ENCODE measurements at places on chromosomes 11 and 22.

DNA sequence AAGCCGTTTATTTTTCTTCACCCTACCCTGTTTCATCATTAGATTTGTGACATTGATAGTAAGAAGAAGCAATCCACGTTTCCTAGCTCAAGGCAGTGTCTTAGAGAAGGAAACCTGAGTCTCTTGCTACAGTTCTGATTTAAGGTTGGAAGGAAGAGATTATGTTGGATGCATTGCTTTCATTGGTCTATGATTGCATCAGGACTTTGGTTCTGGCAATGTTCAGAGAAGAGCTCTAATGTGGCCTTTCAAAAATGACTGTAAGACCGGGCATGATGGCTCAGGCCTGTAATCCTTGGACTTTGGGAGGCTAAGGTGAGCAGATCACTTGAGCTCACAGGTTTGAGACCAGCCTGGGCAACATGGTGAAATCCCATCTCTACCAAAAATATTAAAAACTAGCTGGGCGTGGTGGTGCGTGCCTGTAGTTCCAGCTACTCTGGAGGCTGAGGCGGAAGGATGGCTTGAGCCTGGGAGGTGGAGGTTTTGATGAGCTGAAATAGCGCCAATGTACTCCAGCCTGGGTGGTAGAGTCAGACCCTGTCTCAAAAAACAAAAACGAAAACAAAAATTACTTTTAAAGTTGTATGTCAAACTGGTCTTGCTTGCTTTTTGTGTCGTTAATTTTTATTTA, 4.1 kb downstream of the NUCB2 start:
- no peak for DNase-seq

GRCh38 chr11:69003301-69003865, 9.7 kb downstream of the MRGPRF start:
- DNase-seq: no peak

DNA sequence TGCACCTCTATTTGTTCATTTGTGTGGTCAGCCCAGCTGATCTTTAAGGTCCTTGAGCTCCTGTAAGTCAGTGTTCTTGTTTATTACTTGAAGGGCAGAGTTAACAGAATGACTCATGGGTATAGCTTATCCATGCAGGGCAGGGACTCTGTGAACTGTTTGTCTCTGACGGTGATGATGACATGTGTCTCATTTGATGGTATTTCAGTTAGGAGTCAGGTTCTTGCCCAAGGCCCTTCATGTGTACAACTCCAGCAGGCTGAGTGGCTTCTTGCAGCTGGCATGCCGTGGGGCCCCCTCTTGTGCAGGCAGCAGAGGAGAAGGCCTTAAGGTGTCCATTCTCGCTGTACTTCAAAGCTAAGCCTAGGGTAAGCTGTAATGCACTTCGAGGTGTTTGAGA, 165.1 kb downstream of the DBX1 start:
- DNase-seq: no peak

- no peak for DNase-seq
These were observed 20.9 kb downstream of the PARVG start for GRCh38 chr22:44201665-44202064.

GRCh38 chr11:78061088-78061920, 2.4 kb upstream of the THRSP start:
- DNase-seq: no peak

- no peak for DNase-seq
These were observed 50.3 kb downstream of the CADM1 start for GRCh38 chr11:115453693-115454490.

DNA sequence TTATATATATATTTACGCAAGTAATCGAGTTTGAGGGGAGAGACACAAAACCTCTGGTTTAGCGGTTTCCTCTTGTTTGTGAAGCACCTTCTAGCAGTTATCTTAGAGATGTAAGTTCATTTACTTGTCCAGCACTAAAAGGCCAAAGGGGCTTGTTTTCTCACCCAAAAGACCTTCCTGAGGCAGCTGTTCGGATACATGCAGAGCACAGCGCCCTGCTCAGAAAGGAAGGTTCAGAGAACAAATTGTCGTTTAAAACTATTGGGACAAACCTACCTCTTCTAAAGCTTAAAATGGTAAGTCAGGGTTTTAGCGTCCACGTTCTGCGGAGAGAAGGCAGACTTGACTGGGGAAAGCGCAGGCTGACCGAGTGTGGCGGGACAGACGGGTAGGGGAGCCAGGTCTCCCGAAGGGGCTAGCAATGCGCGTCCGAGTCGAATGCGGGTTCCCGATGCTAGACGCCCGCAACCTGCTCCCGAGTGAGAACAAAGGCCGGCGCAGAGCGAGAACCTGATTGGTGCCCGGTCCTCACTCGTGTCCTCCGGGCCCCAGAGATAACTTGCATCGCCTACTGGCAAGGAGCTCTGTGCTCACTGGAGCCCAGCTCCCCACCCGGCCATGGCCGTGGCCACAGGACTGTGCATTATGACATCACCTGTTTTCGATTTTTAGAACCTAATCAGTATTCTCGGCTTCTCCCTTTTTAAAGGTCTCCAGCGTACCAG, 1.0 kb upstream of the SESN3 start:
- peak; percentile 21 for DNase-seq

- DNase-seq: no peak
These were observed 40.5 kb downstream of the GGTLC2 start for GRCh38 chr22:22684580-22685561.

- DNase-seq: no peak
These were observed 237.5 kb downstream of the MIAT start for GRCh38 chr22:26894766-26895485.

DNA sequence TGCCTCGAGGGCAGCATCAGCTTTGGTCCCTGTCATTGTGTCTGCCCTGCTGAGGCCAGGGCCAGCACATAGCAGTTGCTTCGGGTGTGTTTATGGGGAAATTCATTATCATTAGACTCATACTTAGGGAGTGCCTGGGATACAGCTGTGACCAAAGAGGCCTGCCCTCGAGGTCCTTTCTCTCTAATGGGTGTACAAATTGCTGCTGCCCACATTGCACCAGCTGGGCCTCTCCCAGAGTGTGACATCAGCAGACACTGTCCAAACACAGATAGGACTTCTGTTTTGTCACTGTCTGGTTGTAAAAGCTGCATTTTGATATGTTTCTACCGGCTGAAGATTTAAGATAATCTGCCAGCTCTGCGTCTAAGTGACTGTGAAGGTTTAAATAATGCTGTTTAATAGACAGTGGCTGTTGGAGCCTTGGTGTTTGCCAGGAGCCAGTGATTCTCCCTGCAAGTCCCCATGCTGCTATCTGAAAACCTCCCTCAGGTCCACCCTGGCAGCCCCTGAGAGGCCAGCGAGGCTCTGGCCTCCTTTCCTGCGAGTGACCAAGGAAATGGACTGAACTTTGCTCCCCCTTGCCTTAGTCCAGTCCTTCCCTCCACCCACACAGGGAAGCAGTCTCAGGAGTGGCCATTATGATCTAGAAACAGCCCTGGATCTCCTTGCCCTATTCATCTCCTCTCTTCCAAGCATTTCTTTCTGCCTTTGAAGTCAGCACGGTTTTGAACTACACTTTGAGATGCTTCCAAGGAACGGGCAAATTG, 505.2 kb downstream of the TBC1D22A start:
- DNase-seq: no peak

DNA sequence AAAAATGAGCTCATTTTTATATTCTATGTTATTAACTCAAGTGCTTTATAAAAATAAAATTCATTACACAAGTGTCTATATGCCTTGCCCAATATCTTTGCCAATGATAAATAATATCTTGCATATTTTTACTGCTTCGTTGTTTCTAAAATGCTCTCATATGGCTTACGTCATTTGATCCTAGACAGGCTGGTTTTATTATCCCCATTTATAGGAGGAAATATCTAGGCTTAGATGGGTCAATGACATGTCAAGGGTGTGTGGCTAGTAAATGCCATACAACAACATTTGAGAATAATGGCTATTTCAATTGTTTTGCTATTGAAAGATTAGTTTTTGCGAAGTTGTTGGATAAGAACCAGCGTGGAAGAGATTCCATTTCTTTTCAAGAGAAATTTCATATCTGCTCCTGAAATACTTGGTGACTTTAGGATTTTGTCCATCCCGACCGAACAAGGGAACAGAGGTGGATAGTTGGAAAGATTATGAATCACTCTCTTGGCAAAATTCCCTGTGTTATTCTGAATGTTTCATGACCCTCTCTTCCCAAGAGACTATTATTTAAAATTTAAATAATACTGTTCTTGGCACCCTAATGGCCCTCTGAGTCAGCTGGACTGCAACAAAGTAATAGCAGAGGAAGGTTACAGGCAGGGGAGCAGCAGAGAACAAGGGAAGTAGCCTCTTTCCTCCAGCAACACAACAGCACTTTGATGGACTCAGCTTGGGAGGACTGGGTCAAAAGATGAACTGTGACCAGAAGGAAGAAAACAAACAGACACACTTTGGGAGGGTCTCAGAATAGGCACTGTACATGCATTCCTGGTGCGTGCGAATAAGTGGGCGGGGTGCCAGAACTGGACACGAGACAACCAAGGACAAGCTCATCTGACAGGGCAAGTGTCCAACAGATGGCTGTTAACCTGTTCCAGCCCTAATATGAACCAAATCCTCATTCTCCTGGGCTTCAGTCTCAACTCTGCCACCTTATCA, 94.5 kb downstream of the ME3 start:
- no peak for DNase-seq

GRCh38 chr11:92850296-92850826, 119.1 kb upstream of the MTNR1B start:
- DNase-seq: no peak

- DNase-seq: no peak
These were observed 6.4 kb upstream of the LZTR1 start for GRCh38 chr22:20975541-20976290.

- peak; percentile 43 for DNase-seq
These were observed 1.0 kb downstream of the VWCE start for GRCh38 chr11:61293867-61294716.

DNA sequence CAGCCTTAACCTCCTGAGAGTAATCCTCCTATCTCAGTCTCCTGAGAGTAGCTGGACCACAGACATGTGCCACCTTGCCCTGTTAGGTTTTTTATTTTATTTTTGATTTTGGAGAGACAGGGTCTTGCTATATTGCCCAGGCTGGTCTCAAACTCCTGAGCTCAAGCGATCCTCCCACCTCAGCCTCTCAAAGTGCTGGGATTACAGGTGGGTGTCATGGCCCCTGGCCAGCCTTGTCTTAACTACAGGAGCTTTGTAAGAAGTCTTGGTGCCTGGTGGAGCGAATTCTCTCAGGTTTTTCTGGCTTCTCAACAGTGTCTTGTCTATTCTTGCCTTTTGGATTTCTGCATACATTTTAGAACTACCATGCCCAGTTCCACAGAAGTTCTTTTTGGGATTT, 546.4 kb downstream of the TBC1D22A start:
- DNase-seq: no peak

- no peak for DNase-seq
These were observed 12.7 kb downstream of the MAP6 start for GRCh38 chr11:75656044-75656727.

DNA sequence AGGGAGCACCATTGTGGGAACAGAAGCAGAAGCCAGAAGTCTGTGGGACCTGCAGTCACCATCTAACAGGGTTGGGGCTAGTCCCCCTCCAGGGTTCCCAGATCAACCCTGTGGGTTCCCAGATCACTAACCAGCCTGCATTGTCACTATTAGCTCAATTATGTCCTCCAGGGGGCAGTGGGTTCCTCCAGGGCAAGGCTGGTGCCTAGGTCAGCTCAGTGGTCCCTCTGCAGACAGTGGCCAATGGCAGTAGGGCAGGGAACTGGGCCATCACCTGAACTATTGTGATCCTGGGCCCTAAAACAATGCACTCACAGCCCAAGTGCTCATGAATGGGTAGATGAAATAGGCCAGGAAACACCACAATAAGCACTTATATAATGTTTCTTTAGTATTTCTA, 18.8 kb upstream of the PRSS23 start:
- DNase-seq: no peak

- DNase-seq: no peak
These were observed 45.0 kb downstream of the SMCO4 start for GRCh38 chr11:93498161-93498560.

DNA sequence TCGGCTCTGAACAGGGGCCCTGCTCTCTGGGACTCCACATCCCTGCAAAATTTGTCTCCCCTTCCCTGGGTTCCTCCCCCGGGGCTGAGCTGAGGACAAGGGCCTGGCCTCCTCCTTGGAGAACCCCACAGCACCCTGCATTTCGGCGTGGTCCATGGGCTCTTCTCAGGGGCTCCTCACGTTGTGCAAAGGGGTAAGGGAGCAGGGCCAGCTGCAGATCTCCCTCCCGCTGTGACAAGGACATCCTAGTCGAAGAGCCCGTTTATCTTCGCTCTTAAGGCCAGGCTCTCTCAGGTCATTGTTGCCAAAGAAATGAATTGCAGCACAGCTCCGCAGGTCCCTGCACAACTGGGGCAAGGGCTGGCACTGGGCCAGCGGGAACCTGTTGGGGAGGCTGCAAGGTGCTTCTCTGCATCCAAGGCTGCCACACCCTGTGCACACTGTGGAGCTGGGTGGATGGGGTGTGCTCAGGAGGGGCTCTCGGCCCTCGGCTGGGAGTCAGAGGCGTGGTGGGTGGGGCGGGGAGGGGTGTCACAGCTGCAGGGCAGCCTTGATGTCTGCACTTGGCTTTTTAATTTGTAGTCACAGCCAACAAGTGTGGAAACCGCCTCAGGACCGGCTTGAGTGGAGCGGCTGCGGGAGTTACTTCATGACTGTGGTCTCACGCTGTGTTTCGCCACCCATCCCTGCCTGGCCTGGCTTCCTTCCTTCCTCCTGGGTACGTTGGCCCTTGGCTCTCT, 26.6 kb upstream of the SEPTIN5 start:
- DNase-seq: no peak

GRCh38 chr11:37896016-37896415, 1298.0 kb upstream of the RAG2 start:
- no peak for DNase-seq

DNA sequence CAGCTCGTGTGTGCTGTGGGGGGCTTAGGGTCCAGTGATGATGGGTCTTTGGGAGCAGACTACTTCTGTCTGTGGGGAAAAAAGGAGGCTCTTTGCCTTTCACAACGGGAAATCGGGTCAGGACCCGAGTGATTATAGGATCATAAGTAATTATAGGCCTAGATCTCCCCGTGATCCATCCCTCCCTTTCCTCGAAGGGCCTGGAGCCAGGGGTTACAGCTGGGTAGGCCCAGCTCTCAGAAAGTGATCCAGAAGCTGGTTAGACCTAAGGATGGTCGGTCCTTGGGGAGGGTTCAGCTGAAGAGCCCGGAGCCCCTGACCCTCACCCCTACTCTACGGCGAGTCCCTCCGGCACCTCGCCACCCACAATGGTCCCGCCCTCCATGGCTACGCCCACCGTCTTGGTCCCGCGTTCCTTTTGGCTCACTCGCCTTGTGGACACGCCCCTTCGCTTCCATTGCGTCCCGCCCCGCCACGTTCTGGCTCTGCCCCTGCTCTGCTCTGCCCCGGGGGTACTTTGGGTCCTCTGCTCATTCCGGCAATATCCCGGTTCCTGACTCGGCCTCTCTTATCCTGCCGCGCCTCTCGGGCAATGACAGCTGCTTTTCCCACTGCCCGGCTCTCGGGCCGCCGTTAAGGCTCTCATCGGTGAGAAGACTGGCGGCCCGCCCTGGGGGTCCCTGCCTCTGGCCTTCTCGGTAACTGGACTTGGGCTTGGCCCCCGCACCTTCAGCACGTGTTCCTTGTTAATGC, 5.0 kb downstream of the IGSF22 start:
- peak; percentile 77 for DNase-seq

GRCh38 chr11:35045236-35045820, 93.6 kb upstream of the CD44 start:
- no peak for DNase-seq

Data from activated naive CD8-positive, alpha-beta T cell treated with anti-CD3 and anti-CD28 coated beads, Interleukin-2, amount 50 U/mL, for 16 hours (primary cell).